NCI-H1048 (cell line): ENCODE measurements at places on chromosomes 16 and 17.

DNA sequence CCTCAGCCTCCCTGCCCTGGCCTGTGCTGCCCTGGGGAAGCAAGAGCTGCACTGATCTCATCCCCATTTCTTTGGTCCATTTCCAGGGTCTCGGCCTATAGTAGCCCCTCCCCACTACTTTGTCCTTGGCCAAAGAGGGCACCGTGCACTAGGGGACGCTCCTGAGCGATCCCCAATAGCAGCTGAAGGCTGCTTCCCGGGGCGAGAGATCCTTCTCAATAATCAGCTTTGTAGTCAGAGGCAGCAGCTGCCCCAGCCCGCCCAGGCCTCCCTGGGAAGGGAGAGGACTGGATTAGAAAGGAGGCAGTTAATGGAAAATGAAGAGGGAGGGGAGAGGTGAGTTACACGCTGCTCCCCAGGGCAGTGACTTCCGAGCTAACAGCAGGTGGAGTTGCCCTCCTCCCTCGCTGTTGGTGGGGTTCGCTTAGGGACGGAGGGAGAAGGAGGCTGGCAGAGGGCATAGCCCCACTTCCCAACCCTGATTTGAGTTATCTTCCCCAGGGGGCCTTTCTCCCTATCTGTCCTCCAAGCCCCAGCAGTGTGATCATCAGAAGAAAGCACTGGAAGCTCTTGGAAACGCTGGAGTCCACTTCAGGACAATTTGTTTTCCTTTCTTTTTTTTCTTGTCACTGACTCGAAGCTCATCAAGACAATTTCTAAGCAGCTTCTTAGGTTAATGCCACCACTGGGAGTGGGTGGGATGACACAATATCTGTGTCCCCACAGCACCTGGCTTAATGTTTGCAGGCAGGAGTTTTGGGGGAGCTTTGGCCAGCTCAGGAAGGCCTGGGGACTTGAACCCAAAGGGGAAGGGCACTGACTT, 2.6 kb downstream of the MXRA7 start:
- no peak for DNase-seq

GRCh38 chr17:21061971-21062526, 19.2 kb upstream of the USP22 start:
- DNase-seq, result no peak

DNA sequence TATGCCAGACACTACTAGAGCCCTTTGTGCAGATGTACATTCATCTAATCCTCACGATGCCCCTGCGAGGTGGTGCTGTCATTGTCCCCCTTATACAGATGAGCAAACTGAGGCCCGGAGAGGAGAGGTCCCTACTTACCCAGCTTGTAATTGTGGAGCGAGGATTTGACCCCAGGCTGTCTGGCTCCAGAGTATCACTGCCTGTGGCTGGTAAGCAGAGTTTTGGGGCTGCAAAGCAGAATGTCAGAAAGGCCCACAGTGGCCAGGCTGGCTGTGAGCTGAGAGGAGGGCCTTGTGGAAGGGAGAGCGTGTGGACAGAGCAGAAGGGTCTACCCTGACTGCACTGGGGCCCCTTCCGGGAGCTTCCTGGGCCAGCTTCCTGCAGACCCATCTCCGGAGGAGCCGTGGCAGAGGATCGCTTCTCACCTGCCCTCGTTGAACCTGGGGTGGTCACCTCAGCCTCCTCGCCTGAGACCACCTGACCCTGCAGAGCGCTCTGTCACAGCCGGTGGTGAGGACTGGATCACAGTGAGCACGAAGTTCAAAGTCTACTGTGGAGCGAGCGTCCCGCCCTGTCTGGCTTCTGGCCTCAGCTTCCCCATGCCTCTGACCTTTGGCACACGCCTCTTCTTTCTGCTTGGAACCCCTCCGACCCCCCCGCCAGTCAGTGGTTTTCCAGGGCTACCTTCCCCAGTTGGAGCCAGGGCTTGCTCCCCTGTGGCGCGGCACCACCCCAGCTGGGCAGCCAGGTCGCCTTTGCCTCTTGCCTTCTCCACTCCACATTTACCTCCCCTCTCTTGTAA, 12.1 kb downstream of the CMIP start:
- DNase-seq, result no peak

DNA sequence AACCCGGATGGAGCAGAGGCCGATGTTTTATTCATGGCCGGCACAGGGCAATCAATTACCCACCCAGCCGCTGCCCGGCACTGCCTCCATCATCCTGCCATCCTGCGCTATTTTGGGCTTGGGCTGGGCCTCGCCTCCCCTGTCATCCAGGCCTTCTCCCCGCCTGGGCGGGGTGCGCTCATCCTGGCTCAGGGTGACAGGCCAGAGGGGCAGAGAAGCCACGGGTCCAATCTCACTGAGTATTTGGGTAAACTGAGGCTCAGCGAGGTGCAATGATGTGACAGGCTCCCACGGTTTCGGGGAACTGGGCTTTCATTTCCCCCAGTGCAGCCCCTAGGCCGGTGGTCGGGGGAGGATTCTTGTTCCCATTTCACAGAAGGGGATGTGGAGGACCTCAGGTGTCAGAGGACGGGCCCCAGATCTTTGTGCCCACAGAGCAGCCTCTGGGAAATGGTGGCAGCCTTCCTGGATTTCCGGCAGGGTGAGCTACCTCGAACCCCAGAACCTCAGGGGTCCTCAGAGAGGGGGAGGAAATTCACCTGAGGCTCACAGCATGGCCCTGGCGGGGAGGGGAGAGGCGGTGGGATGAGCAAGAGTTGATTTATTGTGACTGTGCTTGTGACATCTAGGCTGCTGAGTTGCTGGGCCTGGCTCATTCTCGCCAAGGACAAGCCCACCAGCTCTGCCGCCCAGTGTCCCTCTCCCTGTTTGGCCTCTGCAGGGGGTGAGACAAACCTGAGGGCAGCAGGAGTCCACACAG, 23.8 kb upstream of the KCNJ12 start:
- no peak for DNase-seq

DNA sequence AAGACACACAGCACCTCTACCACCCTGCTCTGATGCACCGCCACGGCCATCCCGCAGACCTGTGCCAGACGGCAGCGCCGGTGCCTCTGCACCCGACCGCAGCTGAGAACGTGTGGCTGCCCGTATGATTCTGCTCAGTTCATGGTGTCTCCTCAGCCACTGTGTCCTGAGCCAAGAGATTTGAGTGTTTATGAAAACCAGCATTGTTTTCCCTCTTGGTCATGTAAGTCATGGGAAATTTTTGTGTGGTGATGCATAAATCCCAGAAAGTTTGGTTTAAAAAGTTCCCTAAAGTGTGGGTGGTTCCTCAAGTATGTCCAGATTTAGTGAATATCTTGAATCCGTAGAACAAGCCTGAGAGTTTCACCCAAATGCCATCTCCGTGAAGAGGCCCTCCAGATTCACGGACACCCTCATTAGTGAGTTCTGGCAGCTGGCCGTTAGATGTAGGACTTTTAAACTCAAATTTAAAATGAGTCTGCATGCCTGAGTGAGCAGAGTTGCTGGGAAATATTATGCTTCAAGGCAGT, 57.6 kb downstream of the CDRT4 start:
- no peak for DNase-seq
